ENCODE measurements at places on chromosomes 6 and 20. TPM values are rescaled to one million over a fixed set of nuclear protein-coding genes. Genes with fewer than 3 reads are reported as not detected.

GRCh38 chr6:63188828-63189227, 22.4 kb upstream of the FKBP1C start:
- no peak for DNase-seq

The MAFB gene
- total RNA-seq, result 1.3 TPM

DNA sequence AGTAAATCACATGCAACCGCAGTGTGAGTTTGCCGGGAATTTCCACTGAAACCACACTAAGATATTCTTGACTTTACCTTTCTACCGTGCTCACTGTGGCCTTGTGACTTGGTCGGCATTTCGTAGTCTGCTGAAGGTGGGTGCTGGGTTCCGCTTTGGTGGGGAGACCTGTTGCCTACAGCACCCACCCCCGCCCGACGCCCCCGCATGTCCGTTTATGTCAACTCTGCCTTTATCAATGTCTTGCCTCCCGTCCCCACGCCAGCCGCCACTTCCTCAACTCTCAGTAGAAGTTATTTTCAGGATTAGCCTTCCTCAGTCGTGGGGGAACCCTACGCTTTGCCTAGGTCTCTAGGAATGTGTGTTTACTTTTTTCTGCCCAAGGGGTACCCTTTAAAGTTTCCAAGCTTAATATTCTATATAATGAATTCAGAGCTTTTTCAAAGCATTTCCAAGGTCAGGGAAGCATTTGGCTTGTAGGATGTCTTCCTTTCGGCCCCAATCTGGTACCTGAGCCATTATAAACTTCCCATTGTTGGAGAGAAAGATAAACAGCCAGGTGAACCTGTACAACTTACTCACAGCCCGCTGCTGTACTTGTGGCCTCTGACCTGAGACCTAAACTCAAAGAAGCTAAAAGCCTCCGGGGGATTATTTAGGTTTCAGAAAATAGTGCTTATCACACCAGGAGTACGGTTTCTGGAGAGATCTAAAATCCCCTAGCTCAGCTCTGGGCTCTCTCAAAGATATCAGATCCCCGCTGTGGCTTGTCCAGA, 54.2 kb downstream of the TBC1D7 start:
- DNase-seq, result no peak

The APCDD1L gene
- total RNA-seq, result not detected

GRCh38 chr6:56079751-56080540, 167.4 kb downstream of the COL21A1 start:
- no peak for DNase-seq

GRCh38 chr6:169428532-169428931, 174.9 kb upstream of the THBS2 start:
- DNase-seq, result no peak

DNA sequence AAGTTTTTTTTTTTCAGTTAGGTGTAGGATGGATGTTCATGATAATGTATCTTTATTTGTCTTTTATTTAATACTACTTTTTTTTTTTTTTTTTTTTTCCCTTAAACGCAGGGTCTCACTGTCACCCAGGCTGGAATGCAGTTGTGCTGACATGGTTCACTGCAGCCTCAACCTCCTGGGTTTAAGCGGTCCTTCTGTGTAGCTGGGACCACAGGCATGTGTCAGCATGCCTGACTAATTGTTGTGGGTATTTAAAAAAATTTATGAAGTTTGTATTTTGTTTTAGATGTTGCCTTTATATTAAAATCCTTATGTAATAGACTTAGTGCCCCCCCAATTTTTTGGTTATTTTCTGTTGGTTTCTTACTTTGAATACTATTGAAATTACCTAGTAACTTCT, 42.6 kb downstream of the NCOA3 start:
- peak; percentile 41 for DNase-seq

The SYCP2 gene
- 0.26 TPM for total RNA-seq

The MCM8 gene
- total RNA-seq, result 2.1 TPM

The SEMG2 gene
- not detected for total RNA-seq

The C6orf58 gene
- not detected for total RNA-seq

DNA sequence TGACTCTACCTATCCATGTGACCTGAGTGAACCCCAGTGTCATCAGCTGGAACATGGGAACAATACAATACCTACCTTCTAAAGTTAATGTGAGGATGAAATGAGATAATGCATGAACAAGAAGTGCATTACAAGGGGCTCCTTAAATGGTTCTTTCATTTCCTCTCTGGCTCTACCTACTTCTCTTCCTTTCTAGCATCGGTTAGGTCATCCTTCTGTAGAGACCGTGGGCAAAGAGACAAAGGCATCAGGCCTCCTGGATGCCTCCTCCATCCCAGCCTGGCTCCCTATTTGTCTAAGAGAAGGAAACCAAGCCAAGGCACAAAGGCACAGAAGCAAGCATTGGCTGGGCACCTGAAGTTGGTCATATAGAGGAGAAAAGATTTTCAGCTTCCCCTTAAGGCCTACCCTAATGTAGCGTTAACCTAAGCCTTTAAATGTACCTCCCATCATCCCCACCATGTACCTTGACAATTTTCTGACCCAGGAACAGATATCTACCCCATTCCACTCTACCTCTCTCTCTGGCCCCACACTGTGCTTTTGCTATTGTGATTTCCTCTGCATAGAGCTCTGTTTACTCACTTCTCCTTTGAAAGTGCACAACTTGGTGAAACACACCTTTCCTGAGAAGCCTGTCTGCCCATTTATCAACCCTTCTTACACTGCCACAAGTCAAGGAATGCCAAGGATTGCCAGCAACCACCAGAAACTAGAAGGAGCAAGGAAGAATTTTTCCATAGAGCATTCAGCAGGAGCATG, 86.6 kb downstream of the GCLC start:
- DNase-seq, result no peak

The NINL gene
- 5.0 TPM for total RNA-seq

- no peak for DNase-seq
Observed at GRCh38 chr6:166907871-166908806, 48.2 kb downstream of the RNASET2 start.

DNA sequence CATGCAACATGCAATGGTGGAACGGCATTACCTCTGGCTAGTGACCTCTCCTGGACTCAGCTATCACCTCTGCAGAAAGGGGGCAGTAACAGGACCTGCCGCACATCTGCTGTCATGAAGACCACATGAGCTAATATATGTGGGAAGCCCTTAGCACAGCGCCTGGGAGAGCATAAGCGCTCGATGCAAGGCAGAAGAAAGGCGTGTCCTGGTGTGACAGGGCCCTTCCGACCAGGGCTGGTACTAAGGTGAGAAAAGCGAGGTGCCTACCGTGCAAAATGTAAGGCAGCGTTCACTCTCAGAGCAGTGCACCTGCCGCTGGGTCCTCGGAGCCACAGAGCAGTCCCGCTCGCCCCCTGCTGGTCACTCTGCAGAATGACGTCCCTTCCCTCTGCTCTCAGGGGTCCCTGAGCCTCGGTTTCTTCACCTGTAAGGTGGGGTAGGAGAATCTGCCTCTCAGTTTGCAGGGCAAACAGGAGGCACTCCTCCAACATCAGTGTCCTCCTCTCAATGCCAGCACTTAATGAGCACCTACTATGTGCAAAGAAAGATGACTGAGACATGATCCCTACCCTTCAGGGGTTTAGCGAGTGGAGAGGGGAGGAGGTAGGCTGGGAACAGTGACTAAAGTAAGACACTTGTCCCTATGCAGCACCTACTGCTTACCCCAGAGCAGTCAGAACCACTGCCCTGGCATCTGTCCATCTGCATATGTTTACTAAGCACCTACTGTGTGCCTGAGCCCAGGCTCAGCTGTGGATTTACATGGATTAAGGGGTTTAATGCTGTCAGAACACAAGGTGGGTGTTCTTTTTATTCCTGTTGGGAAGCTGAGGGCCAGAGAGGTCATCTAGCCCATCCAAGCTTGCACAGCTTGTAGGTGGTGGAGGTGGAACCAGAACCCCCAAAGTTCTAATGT, 41.1 kb upstream of the PTGIS start:
- DNase-seq, result peak; percentile 34

DNA sequence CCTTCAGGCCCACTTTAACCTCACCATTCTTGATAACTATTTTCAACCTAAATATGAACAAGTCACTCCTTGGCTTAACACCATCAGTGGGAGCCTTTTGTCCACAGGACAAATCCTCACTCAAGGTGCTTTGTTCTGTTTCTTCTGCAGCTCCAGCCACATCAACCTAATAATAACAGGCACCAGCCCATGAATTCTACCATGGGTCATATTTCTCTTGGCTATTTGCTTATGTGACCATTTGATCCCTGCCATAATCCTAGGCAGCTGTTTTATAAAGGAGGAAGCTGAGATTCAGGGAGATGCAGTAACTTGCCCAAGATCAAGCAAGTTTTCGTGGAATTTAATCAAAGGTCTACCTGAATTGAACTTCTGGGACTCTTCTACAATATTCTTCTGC, 561.3 kb downstream of the DHX35 start:
- no peak for DNase-seq

DNA sequence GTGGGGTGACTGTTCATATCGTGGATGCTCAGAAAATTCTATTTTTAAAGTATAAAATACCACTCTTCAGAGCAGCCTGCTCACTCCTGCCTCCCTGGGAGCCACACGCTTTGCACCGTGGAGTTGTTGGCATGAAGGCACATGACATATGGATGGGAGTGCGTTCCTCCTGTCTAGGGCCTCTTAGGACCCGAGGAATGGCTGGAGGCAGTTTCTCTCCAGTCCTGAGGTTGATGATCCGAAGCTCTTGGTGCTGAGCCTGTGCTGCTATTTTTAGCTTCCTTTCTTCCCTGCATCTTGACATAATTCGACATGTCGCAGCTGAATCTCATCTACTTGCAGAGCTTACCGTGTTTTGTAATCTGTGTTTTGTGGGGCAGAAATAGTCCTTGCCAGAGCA, 73.9 kb downstream of the PHACTR3 start:
- no peak for DNase-seq

GRCh38 chr6:139743664-139744437, 369.4 kb upstream of the CITED2 start:
- peak; percentile 96 for DNase-seq

DNA sequence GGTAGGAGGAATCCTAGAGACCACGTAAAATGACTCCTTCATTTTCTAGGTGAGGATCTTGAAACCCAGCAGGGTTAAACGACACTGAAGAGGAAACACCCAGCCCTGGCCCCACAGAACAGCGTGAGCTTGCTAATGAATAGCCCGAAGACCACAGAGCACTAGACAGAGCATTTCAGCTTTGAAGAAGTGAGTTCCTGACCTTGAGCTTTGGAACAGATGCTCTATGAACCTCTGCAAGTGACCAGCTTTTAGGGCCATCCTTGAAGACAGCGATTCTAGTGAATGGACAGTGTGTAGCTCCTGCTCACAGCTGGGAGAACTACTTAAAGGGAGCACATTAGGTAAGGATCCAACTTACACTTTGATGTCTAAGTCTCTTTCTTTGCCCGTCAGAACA, 74.0 kb upstream of the FRMD1 start:
- DNase-seq, result no peak

GRCh38 chr6:167338541-167339117, 13.7 kb downstream of the TTLL2 start:
- no peak for DNase-seq

DNA sequence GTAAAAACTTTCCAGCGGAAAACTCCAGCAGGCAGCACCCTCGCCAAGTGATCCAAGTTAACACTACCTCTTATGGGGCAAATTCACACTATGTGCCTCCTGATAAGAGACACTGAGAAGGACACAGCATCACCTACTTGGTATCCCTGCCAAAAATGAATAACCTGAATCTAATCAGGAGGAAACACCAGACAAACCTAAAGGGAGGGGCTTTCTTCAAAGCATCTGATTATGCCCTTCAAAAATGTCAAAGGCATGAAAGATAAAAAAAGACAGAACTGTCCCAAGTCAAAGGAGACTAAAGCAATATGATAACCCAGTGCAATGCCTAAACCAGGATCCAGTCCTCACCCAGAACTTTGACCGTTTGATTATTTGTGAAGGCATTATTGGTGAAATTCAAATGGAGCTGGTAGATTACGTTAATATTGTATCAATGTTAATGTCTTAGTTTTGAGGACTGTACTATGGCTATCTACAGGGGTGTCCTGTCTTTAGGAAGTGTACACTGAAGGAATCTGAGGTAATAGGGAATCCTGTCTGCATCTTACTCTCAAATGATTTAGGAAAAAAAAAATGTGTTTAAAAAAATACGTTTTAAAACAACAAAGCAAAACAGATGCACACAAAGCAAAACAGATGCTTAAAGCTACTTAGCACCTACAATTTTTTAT, 8.3 kb downstream of the TBC1D7 start:
- no peak for DNase-seq

- DNase-seq, result no peak
Observed at GRCh38 chr6:34284563-34285447, 36.0 kb upstream of the SMIM29 start.

DNA sequence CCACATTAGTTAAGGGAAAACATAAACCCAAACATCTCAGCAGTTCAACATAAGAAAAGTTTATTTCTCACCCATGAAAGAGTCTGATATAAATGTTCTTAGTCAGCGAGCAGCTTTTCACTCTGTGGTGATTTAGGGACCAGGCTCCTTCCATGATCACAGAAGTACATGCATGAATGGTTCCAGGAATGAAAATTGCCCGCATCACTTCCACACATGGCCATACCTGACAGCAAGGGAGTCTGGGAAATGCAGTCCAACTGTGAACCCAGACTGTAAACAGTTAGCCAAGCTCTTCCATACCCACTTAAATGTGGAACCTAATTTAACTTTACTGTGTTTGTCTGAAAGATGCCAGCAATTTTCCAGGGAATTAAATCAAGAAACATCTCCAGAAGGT, 353.9 kb downstream of the HACE1 start:
- DNase-seq, result no peak
